ENCODE measurements at places on chromosomes 3 and 15. TPM values are rescaled to one million over a fixed set of nuclear protein-coding genes. Genes with fewer than 3 reads are reported as not detected.

DNA sequence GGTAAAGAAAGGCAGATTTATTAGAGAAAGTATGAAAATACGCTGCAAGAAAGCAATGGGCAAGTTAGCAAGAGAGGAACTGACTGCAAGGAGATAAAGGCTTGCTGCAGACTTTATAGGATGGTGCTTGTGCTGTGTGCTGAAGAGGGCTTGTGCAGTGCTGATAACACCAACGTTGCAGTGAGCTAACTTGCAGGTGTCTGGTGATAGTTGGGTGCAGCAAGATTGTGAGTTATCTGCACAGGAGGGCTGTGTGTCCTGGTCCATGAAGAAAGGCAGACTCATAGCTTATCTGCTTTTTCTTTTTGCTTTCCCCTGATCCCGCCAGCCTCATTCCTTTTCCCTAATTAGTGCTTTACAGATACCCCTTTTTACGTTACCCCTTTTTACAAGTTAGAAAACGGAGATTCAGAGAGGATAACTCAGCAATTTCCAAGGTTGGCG, 58.0 kb upstream of the ZNF148 start:
- no peak for DNase-seq

DNA sequence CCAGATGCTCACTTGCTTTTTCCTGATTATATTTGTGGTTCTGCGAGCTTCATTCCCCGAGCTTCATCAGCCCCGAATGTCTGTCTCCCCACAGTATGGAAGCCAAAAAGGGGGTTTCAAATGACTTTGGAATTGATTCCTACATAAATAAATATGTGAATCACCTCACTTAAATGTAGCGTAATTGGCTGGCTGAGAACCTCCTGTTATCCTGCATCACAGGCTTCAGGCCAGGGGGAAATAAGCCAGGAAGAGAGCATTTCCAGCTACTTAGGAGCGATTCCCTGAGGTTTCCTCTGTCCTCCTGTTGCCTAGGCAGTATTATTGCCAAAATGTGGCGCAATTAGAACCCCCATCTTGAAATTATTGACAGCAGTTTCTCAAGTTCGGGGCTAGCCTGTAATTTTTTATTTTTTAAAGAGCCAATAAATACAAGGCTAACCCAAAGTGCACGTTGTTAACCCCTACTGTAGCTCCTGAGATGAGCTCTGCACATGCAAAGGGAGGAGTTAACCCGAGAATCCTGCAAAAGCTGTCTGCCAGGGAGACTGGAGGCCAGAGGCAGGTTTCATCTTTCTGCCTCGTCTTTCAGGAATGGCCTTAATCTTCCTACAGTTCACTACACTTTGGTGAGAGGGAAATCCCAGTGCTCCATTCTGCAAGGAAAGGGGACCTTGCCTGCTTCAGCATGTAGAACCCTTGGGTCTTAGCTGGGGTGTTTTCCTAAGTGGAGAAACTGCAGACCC, 148.2 kb downstream of the ADAMTS9 start:
- DNase-seq, result no peak

- DNase-seq, result no peak
Measured at GRCh38 chr3:30353711-30354467, 252.5 kb upstream of the TGFBR2 start.

Gene DZIP1L
- polyA plus RNA-seq, result 1.9 TPM

Gene GOLGA8J
- polyA plus RNA-seq, result not detected

Gene PAK6
- 9.6 TPM for polyA plus RNA-seq

Gene TRH
- not detected for polyA plus RNA-seq
